ENCODE measurements at places on chromosomes 5 and 9. TPM values are rescaled to one million over a fixed set of nuclear protein-coding genes. Genes with fewer than 3 reads are reported as not detected.
A peak's percentile ranks its signal among the peaks of the same experiment; 100 is the strongest.

GRCh38 chr5:39130716-39131115 lies 56.5 kb upstream of the RICTOR start:
- no peak for DNase-seq

DNA sequence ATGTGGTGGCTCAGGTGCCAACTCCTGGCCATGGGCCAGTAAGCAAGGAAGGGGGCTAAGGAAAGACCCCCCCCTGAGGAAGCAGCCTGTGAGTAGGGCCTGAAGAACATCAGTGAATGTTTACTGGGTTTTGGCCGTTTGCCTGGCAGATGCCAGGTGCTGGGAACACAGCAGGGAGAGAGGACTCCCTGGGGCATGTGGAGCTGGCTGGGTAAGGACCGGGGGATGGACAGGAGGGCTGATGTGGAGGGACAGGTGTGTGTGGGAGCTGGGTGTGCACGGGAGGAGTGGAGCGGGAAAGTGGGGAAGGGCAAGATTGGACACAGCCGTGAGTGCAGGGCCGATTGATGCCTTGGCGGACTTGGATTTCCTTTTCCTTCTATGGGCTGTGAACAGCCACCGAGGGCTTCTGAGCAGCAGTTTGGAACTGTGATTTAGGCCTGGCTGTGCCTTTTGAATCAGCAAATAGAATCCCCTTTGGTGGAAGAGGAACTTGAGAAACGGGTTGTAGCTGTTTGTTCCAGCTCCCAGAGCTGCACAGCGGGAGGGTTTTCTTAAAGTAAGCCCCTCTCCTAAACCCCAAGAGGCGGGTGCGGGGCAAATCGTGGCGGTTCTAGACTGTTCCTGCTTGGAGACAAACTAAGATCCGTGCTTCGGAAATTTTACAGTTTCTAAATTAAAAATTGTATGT lies 3.1 kb downstream of the HMCN2 start:
- no peak for DNase-seq

GRCh38 chr5:39283231-39283818 lies 64.0 kb upstream of the FYB1 start:
- peak; percentile 57 for DNase-seq

DNA sequence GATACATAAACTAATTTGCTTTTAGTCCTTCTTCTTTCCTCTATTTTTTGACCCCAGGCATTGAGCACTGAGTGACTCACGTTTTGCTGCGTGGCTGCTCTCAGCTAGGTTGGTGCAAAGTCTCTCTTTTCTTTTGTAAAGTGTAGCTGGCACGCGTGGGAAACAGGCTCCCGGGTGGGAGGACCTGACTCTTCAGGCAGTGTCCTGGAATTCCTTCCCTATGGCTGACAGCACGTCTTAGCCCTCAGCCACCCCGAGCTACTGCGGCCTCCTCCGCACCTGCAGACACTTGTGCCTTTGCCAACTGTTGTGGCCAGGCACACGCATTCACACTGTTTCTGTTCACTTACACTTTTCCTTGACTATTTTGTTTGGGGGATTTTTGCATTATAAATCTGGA lies 877 bp upstream of the SCGB3A1 start:
- DNase-seq = no peak

LCN1 gene
- not detected for total RNA-seq

ROR2 gene
- 0.66 TPM for total RNA-seq

All from SJSA1 (cell line).